ENCODE measurements at places on chromosomes 3 and 15.

DNA sequence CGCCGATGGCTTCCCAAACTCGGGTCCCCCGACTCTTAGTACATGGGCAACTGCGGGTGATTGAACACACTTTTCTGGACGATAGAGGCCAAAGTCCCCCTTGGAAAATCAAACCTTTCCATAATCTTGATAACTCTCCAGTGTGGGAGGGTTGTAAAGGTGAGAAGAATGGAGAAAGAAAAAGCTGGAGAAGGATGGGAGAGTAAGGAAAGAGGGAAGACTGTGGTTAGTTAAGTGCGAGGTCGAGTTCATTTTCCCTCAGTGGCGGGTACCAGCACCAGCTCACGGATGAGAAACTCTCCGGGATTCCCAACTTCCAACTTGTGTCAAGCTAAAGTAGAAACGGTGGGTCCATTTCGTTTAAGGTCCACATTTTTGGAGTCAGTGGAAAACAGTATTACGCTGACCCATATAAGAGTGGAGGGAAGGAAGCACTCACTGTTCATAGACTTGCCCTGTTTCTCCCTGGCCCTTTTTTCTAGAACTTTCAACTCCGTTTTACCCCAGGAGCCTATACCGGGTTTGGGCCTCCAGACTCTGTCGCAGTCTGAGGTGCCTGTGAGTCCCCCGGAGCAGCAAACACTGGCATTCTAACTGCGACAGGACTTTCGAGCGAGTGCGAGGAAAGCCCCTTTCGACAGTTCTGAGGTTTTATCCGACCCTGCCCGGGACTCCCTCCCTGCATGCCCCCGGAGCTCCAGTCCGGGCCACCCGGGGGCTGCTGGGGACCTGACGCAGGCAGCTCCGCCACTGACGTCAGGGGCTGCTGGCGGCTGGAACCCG is 14.8 kb downstream of the ZIC1 start:
- DNase-seq: no peak

GRCh38 chr15:98127586-98127985 is 167.1 kb downstream of the ARRDC4 start:
- no peak for DNase-seq

- no peak for DNase-seq
Observed at GRCh38 chr3:119731560-119732343, 28.9 kb downstream of the CFAP91 start.

DNA sequence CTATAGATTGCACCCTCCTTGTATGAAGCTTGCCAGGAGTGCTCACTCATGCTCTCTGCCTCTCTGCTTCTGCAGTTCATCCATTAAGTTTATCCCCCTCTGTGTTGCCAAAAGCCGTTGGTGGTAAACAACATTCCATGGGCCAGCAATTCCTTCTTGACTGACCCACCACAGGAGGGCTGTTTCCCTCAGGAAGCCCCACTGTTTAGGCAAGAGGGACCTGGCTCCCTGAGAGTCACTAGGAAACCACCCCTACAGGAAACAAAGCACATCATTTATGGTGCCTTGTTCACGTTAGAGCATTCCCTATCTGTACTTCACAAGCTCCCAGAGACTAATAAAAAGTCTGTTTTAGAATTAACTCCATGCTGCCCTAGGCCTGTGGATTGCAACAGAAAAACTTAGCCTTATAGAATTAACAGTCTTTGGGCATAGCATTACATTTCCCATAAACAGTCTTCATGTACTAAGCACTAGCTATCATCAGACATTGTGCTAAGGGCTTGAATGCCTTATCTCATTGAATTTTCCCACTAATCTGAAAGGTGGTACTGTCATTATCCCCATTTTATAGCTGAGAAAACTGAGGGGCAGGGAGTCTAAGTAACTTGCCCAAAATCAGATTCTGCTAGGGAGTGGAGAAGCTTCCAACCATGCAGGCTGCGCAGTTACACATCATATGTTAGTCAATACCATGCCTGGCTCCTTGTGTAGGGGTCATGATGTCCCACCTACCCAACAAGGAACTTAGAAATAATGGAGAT is 149.9 kb downstream of the SHQ1 start:
- DNase-seq: no peak

All from CD4-positive, alpha-beta T cell treated with Interleukin-15 for 1 hour (primary cell).